ENCODE measurements at places on chromosomes 7 and 10. TPM values are rescaled to one million over a fixed set of nuclear protein-coding genes. Genes with fewer than 3 reads are reported as not detected.

Gene NODAL
- not detected for total RNA-seq

GRCh38 chr7:97499204-97499603, 232.7 kb upstream of the TAC1 start:
- H3K4me1 ChIP-seq: no peaks in the 10 kb centered on the region
- no peak for DNase-seq
- H3K4me3 ChIP-seq: no peak overlapping the region

GRCh38 chr10:97904576-97904975, 54.9 kb downstream of the GOLGA7B start:
- no peak overlapping the region for H3K4me3 ChIP-seq
- H3K27me3 ChIP-seq: peaks cover 8% of the 10 kb centered on the region
- no peaks in the 10 kb centered on the region for H3K4me1 ChIP-seq
- H3K27ac ChIP-seq: no peak overlapping the region
- DNase-seq: no peak

- no peaks in the 10 kb centered on the region for H3K36me3 ChIP-seq
- H3K27ac ChIP-seq: no peak overlapping the region
- no peaks in the 10 kb centered on the region for H3K27me3 ChIP-seq
- no peak for DNase-seq
- H3K4me1 ChIP-seq: peaks cover 17% of the 10 kb centered on the region
- H3K4me3 ChIP-seq: no peak overlapping the region
Observed at GRCh38 chr7:70669854-70670253, 462.1 kb upstream of the GALNT17 start.

Gene METTL27
- total RNA-seq: 0.50 TPM

GRCh38 chr10:51733057-51733456, 33.7 kb upstream of the CSTF2T start:
- no peaks in the 10 kb centered on the region for H3K4me1 ChIP-seq
- H3K36me3 ChIP-seq: no peaks in the 10 kb centered on the region
- H3K27ac ChIP-seq: no peak overlapping the region
- H3K27me3 ChIP-seq: no peaks in the 10 kb centered on the region
- no peak overlapping the region for H3K4me3 ChIP-seq
- DNase-seq: no peak

- H3K4me3 ChIP-seq: no peak overlapping the region
- H3K36me3 ChIP-seq: no peaks in the 10 kb centered on the region
- H3K4me1 ChIP-seq: peaks cover 42% of the 10 kb centered on the region
- no peak overlapping the region for H3K27ac ChIP-seq
- DNase-seq: no peak
Observed at GRCh38 chr10:61991166-61991565, 89.7 kb downstream of the ARID5B start.
